ENCODE measurements at places on chromosomes 13 and 19.

DNA sequence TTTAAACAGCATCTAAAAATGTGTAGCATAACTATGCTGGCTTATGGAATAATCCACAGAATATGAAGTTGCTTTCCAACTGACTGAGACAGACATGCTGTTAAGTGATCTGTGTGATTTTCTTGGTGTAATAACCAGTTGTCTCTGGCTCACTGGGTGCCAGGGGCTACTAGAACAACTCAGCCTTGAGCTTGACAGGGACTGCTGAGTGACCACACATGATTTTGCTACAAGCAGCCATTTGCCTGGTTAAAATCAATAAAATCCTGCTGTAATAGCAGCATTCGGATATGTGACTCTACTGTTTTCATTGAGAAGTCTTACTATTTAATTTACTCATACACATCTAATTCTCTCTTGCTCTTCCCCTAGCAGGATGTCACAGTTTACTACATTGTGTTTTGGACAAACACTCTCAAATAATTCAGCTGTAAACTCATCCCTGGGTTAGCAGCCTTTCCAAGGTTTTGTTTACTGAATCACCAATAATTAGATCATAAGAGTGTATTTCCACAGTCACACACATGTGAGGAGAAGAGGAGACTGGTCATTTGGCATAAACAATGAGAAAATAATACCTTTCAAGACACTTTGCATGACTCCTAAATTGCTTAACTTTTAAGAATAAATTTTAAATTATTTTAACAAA lies 426.2 kb downstream of the PCDH9 start:
- no peak for DNase-seq

DNA sequence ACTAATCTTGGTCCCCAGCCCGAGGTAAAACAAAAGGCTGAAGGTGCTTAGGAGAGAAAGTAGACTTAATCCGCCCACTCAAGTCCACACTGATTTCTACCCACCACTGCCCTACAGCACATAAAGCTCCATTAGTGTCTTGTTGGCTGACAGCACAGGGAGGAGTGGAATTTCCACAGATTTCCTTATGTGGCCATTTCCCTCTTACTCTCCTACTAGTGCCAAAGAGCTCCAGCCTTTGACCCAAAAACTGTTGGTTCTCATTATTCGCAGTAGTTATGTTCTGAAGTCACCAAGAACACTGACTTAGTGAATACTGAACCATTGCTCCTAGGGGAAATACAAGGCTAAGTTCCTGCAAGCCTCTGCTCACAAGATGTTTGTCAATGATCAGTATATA lies 61.2 kb downstream of the RAB20 start:
- DNase-seq, result no peak

DNA sequence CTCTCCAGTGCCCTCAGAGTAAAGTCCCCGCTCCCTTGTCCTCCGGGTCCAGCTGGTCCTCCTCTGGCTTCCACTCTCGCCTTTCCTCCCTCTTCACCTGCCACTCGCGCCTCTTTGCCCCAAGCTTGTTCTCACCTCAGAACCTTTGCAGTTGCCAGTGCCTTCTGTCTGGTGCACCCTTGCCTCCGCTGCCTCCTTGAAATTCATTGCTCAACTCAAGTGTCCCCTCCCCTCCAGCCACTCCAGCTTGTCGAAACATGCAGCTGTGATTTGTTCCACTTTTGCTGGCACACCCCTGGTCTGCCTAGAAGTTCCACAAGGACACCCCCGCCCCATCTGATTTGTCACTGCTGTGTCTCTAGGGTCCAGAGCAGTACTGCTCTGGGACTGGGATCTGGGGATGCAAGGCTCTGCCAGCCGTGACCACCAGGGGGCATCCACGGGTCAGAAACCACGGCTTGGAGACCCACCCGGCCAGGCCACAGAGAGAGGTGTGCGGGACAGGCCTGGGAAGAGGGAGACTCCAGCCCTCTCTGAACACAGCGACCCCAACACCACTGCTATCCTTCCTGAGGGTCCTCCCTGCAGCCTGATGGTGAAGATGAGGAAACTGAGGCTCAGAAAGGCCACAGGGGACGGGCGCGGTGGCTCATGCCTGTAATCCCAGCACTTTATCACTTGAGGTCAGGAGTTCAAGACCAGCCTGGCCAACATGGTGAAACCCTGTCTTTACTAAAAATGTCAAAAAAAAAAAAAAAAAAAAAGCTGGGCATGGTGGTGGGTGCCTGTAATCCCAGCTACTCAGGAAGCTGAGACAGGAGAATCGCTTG lies 49.9 kb downstream of the AP1M1 start:
- peak; percentile 20 for DNase-seq

DNA sequence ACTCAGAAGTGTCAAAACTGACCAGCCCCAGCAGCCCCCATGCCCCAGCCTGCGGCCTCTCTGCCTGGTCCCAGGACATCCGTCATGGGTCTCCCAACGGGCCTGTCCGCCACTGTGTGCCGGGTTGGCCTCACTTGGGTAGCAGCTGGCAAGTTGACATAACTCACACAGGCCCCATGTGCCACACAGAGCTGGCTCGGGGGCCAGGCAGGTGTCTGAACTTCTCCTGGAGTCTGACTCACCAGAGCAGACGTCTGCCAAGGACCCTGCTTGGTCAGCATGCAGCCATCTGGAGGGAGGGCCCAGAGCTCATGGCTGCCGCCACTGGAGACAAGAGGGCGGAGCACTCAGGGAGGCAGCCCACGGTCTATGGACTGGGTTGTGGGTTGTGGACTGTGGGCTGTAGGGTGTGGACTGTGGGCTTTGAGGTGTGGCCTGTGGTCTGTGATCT lies 32.0 kb upstream of the TMEM255B start:
- no peak for DNase-seq
